OCI-LY7 (cell line): ENCODE measurements at places on chromosomes 2 and 18.

- no peak for DNase-seq
These were observed 857.3 kb downstream of the RNF144A start for GRCh38 chr2:7774481-7774880.

DNA sequence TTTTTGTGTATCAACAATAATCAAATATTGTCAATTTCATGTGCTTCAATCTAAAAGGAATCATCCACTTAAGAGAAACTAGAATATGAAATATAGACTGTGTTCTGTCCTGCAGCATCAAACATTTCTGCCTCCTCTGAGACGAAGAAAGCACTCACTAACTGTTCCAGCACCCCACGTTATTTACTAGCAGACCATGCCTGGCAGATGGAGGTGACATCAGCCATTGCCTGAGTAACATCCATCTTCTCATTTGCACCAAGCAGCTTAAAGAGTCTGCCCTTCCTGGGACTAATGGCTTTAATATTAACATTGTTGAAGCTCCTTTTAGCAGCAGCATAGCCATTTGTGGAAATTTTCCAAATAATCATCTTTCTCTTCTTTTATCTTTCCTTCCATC is 25.7 kb downstream of the SGPP2 start:
- DNase-seq, result no peak

GRCh38 chr2:168244318-168244717 is 3.1 kb downstream of the STK39 start:
- DNase-seq, result peak; percentile 61

DNA sequence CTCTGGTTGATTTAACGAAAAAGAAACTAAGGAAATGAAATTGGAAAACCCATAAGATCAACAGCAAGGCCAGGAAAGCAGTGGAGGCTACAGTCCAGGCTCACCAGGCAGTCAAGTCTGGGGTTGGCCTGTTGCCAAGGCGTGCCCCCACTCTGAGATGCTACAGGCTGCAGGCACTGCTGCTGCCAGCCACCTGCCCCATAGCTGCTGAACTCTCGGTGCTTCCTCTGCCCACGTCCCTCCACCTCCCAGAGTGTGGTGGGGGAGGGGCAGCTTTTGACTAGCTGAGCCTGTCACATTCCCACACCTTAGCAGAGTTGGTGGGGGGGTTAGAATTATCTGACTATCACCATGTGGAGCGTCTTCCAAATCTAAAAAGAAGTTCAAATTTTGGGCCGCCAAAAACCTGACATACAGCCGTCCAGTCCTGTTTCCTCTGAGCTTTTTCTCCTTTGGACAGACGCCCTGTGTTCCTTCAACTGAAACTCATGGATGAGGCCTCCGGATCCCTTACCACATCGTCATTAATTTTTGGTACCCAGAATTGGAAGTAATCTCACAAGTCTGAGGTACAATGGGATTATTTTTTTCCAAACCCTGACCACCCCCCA is 3.9 kb upstream of the SH3RF3 start:
- DNase-seq, result no peak
